ENCODE measurements at places on chromosomes 1 and 21. TPM values are rescaled to one million over a fixed set of nuclear protein-coding genes. Genes with fewer than 3 reads are reported as not detected.

DNA sequence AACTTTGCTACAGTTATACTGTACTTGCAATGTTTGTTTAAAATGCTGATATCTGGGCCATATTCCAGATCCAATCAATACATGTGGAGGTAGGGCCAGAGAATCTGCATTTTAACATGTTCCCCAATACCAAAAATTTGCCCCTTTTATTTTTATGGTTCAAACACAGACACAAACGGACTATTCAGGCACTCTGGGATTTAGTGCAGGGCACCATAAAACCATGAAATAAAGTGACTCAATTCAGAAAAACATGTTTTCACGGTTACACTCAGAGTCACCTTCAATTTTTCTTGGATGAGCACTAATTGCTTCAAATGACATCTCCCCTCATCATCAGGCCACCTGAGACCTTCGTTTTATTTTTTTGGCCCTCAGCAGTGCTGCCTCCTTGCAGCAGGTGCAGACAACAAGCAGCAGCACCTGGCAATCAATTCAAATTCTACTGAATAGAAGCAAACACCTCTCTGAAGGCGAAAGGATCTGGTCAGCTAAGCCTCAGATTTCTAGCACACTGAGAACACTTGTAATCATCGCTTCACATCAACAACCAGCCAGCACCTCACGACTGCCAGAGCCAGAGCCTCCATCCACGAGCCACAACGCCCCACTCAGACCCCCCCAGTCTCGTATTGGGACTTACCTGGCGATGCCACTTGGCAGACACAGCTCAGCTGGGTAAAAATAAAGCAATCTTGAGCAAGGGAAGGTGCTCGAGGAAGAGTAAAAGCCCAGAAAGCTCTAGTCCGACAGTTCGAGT lies 1.1 kb downstream of the ERO1B start:
- no peak for DNase-seq
- H3K36me3 ChIP-seq, result no peaks in the 10 kb centered on the region
- peaks cover 44% of the 10 kb centered on the region for H3K27me3 ChIP-seq
- no peak overlapping the region for H3K27ac ChIP-seq

- peak overlapping the region; percentile 22 for H3K27ac ChIP-seq
- no peak overlapping the region for H3K4me3 ChIP-seq
- H3K4me1 ChIP-seq, result peaks cover 25% of the 10 kb centered on the region
- H3K36me3 ChIP-seq, result no peaks in the 10 kb centered on the region
- no peak for DNase-seq
Measured at GRCh38 chr1:228902781-228903433, 167.6 kb downstream of the RHOU start.

Gene S100A9
- 0.33 TPM for total RNA-seq

Gene RHOU
- total RNA-seq, result 5.8 TPM

Gene PPIAL4G
- total RNA-seq, result not detected

Data from WTC11 (cell line).